ENCODE measurements at places on chromosomes 12 and 14.

GRCh38 chr14:36666416-36667206 lies 5.0 kb downstream of the PAX9 start:
- no peaks in the 10 kb centered on the region for H3K27me3 ChIP-seq
- DNase-seq = no peak

- H3K4me3 ChIP-seq = no peak overlapping the region
- no peaks in the 10 kb centered on the region for H3K27me3 ChIP-seq
- H3K36me3 ChIP-seq = no peaks in the 10 kb centered on the region
- no peak for DNase-seq
Measured at GRCh38 chr12:1619587-1619986, 9.4 kb upstream of the WNT5B start.

GRCh38 chr12:26370098-26370497 lies 174.7 kb downstream of the SSPN start:
- no peaks in the 10 kb centered on the region for H3K27me3 ChIP-seq
- H3K4me1 ChIP-seq = no peaks in the 10 kb centered on the region
- no peak overlapping the region for H3K4me3 ChIP-seq
- H3K27ac ChIP-seq = no peak overlapping the region

DNA sequence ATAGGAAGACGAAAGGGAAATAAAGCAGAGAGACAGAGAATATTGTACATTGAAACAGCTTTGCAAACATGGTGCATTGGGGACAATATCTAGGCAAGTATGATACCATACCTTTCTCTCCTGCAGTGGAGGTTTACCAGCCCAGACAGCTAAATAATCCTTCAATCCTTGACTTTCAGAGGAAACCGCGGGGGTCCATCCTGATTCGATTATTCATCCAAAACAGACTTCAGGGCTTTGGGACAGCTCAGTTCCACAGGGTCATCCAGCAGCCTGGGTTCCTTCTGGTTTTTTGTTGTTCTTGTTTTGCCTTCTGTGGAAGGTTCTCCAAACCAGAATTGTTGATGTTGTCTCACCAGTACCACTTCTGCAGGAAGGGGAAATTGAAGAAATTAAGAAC lies 81.5 kb downstream of the LGR5 start:
- DNase-seq = no peak
- H3K27me3 ChIP-seq = no peaks in the 10 kb centered on the region
- no peaks in the 10 kb centered on the region for H3K36me3 ChIP-seq
- H3K4me1 ChIP-seq = no peaks in the 10 kb centered on the region
- no peak overlapping the region for H3K4me3 ChIP-seq
- no peak overlapping the region for H3K27ac ChIP-seq

DNA sequence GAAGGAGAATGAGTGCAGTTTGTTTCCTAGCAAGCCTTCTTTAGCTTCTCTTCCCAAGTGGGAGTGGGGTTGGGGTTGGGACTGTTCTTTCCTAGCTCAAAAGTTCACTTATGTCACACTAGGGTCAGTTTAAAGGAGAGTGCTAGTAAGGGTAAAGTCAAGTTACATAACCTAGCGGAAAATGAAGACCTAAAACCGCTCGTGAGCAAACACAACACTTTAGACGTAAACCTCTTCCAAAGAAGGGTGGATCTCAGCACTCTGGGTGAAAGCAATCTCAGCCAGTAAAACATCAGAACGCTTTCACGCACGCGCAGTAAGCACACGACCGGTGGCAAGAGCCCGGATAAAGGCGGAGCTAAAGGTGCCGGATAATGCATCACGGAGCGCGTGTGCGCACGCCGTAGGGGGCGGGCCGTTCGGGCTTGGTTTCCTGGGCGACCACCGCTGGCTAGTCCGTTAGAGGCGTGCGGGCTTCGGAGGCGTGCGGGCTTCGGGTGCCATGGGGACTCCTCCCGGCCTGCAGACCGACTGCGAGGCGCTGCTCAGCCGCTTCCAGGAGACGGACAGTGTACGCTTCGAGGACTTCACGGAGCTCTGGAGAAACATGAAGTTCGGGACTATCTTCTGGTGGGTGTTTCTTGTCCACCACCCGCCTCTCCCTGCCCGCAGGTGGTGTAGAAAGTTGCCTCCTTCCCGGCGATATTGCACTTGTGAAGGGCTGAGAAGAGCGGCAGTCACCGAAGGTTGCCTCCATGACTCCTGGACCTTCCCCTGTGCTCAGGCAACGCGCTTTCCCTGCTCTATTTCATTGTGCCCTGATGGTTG lies at the start of gene SNAPC1:
SNAPC1 (plus strand) TSS at position 462 of the 828 bp plus-strand sequence; CDS start at position 503, 41 bp downstream.
- H3K4me3 ChIP-seq = peak within 1 kb of the TSS; percentile 70
- peak within 1 kb of the TSS; percentile 82 for H3K27ac ChIP-seq
- no peaks in the 10 kb centered on the region for H3K36me3 ChIP-seq
- no peaks in the 10 kb centered on the region for H3K27me3 ChIP-seq

DNA sequence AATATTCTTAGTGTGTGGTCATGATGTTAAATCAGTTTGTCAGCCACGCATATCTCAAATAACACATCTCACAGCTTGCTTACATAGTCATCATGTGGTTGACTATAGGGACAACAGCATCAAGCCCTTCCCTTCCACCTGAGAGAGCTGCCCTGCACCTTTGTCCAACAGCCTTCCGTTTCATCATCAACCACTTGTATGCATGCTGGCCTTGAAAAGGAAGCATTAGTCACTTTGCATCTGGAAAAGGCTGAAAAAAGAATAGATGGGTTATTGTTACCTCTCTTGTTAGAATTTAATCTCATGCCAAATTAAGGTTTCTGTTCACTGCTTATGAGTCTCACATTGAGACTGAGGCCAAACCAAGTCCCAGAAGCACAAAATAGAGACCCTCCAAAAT lies 1586.5 kb upstream of the SEL1L start:
- DNase-seq = no peak
- no peaks in the 10 kb centered on the region for H3K27me3 ChIP-seq
- H3K36me3 ChIP-seq = no peaks in the 10 kb centered on the region
- no peak overlapping the region for H3K4me3 ChIP-seq
- no peak overlapping the region for H3K27ac ChIP-seq

GRCh38 chr14:39716987-39717570 lies 284.8 kb upstream of the FBXO33 start:
- H3K4me3 ChIP-seq = no peak overlapping the region
- DNase-seq = no peak
- H3K4me1 ChIP-seq = no peaks in the 10 kb centered on the region
- H3K27me3 ChIP-seq = no peaks in the 10 kb centered on the region
- H3K36me3 ChIP-seq = no peaks in the 10 kb centered on the region
- H3K27ac ChIP-seq = no peak overlapping the region

GRCh38 chr12:7092229-7092985 lies at the start of gene C1R:
Gene C1R (minus strand): TSS chr12:7092445. CDS start chr12:7092388, 57 bp downstream.
- H3K27ac ChIP-seq = peak within 1 kb of the TSS; percentile 89
- peak; percentile 81 for DNase-seq
- no peaks in the 10 kb centered on the region for H3K27me3 ChIP-seq
- H3K36me3 ChIP-seq = peaks cover 24% of the 10 kb centered on the region
- H3K4me3 ChIP-seq = peak within 1 kb of the TSS; percentile 63
- H3K4me1 ChIP-seq = peaks cover 43% of the 10 kb centered on the region

GRCh38 chr14:53399057-53399456 lies 245.9 kb upstream of the DDHD1 start:
- no peak overlapping the region for H3K4me3 ChIP-seq
- H3K4me1 ChIP-seq = no peaks in the 10 kb centered on the region
- DNase-seq = no peak
- no peaks in the 10 kb centered on the region for H3K36me3 ChIP-seq
- no peaks in the 10 kb centered on the region for H3K27me3 ChIP-seq

GRCh38 chr12:80551897-80552296 lies 107.9 kb downstream of the PTPRQ start:
- H3K27ac ChIP-seq = no peak overlapping the region
- H3K27me3 ChIP-seq = no peaks in the 10 kb centered on the region
- no peaks in the 10 kb centered on the region for H3K4me1 ChIP-seq
- no peaks in the 10 kb centered on the region for H3K36me3 ChIP-seq
- no peak for DNase-seq
- H3K4me3 ChIP-seq = no peak overlapping the region

DNA sequence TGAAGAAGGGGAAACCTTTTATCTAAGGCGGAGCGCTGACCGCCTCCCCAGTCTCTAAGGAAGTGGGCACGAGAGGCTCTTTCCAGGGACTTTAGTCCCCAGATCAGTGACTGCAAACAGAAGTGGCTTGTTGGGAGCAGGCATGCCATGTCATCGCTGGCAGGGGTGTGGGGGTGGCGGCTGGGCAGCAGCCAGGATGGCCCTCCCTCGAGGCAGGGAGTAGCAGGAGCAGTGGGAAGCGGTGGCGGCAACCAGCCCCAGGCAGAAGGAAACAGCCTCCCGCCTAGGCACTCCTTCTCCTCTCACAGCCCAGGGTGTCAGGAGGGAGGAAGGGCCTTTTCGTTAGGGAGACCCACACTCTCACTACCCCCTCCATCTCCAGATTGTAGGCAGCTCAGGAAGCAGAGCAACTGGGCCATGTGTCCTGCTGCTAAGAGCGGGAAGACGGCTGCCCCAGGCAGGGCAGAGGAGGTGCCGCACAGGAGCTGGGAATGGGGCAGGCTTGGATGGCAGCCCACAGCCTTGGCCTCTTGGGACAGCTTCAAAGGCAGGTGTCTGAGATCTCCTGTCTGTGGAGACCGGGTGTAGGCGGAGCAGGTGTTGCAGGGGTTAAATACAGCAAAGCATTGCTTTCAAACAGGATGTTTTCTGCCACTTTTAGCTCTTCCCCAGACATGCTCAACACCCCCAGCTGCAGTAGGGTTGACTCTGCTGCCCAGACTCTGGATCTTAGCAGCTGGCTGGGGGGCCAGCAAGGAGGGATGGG lies 21.8 kb downstream of the VDR start:
- H3K4me1 ChIP-seq = no peaks in the 10 kb centered on the region
- H3K27me3 ChIP-seq = no peaks in the 10 kb centered on the region

DNA sequence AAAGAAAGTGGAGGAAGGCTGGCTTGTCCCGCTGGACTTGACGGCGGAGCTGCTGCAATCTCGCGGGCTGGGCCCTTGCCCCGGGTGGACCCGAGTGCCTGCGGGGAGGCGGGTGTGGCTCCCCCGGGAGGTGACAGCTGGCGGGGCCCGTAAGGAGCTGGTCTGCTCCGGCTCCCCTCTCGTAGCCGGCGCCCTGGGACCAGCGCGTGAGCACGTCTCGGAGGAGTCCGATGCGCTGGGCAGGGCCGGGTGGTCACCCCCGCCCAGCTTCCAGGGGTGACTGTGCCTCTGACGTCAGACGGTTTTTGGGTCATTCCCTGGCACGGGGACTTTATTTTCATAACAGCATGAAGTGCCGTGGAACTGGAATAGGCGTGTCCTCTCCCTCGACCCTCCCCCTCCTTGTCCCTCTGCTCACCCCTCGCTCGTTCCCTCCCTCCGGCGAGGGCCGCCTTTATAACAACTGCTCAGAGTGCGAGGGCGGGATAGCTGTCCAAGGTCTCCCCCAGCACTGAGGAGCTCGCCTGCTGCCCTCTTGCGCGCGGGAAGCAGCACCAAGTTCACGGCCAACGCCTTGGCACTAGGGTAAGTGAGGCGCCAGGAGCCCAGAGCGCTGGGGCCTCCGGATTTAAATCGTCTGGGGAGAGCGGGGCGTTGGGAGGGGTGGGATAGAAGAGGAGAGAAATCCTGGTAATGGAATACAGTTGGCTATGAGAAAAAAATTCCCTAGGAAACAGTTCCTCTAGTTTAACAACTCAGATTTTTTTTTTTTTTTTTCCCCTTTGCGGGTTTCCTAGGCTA lies at the start of gene GPRC5A:
GPRC5A (plus strand) TSS at position 483 of the 801 bp plus-strand sequence. CDS start 16,688 bp downstream, outside the sequence.
- H3K27me3 ChIP-seq = peaks cover 2% of the 10 kb centered on the region
- H3K27ac ChIP-seq = peak within 1 kb of the TSS; percentile 22
- peak; percentile 36 for DNase-seq
- no peaks in the 10 kb centered on the region for H3K36me3 ChIP-seq

DNA sequence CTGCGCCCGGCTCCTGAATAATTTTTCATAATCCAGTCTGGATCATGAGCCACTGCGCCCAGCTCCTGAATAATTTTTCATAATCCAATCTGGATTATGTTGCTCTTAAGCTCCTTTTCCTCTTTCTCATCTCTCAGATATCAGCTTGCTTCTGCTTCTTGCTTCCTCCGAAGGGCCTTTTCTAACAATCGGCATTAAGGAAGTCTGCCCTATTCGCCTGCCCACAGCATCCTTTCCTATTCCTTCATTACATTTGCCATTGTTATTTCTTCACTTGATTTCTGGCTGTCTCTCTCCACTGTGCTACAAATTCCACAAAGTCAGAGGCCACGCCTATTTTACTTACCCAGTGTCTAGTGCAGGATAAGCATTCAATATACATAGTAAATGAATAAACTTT lies 83.5 kb downstream of the TTC7B start:
- no peaks in the 10 kb centered on the region for H3K27me3 ChIP-seq
- no peak for DNase-seq
- H3K4me3 ChIP-seq = no peak overlapping the region
- H3K36me3 ChIP-seq = peaks cover 6% of the 10 kb centered on the region

- H3K27me3 ChIP-seq = no peaks in the 10 kb centered on the region
- no peaks in the 10 kb centered on the region for H3K36me3 ChIP-seq
- H3K4me1 ChIP-seq = peaks cover 28% of the 10 kb centered on the region
- DNase-seq = no peak
- H3K27ac ChIP-seq = peak overlapping the region; percentile 5
Measured at GRCh38 chr12:53495903-53496751, 3.1 kb downstream of the MAP3K12 start.

DNA sequence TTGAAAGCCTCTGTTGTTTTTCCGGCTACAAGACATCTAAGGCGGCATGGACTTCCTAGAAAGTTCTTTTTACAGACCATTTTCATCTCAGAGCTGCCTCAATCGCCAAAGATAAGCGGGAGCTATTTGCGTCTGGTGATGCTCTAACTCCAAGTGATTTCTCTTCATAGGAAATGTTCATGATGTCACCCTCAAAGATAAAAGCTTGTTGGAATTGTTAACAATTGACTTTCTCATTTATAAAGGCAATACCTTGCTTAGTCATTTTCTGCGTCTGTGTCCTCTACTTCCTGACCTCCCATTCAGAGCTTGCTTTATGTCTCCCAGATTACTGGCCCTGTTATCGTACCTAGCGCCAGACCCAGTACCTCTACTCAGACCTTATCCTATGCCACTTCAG lies 259.0 kb upstream of the G2E3 start:
- H3K36me3 ChIP-seq = no peaks in the 10 kb centered on the region
- no peak overlapping the region for H3K27ac ChIP-seq
- H3K4me1 ChIP-seq = no peaks in the 10 kb centered on the region
- no peak for DNase-seq

GRCh38 chr14:37411079-37411735 lies 183.8 kb downstream of the FOXA1 start:
- peaks cover 2% of the 10 kb centered on the region for H3K4me1 ChIP-seq
- H3K4me3 ChIP-seq = no peak overlapping the region
- no peaks in the 10 kb centered on the region for H3K36me3 ChIP-seq
- DNase-seq = no peak
- no peaks in the 10 kb centered on the region for H3K27me3 ChIP-seq

DNA sequence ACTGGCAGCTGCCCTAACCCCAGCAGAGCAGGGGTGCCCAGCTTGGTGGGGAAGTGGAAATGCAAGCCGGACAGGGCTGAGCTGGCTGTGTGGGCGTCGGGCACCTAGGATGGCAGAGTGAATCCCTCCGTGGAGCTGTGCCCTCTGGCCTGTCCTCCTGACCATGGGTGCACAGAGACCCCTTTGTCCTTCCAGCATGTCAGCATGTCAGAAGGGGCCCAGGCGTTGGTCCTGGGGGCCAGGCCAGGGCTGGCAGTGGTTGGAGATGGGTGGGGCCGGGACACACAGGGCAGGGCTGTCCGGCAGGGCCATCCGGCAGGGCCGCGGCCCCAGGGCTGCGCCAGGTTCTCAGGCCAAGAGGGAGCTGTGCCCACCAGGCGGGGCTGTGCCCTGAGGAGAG lies 8.8 kb upstream of the TEX22 start:
- no peak overlapping the region for H3K4me3 ChIP-seq
- H3K27ac ChIP-seq = no peak overlapping the region
- no peaks in the 10 kb centered on the region for H3K4me1 ChIP-seq
- no peak for DNase-seq
- H3K36me3 ChIP-seq = no peaks in the 10 kb centered on the region

- no peak overlapping the region for H3K4me3 ChIP-seq
- no peak overlapping the region for H3K27ac ChIP-seq
Measured at GRCh38 chr14:70086685-70087379, 101.9 kb downstream of the SLC8A3 start.

- H3K36me3 ChIP-seq = no peaks in the 10 kb centered on the region
- no peaks in the 10 kb centered on the region for H3K27me3 ChIP-seq
- no peak overlapping the region for H3K4me3 ChIP-seq
Measured at GRCh38 chr14:54259821-54260220, 137.0 kb upstream of the CDKN3 start.

All from liver (tissue), 10 donors.